NCI-H2081 (cell line): ENCODE measurements at places on chromosomes 16 and 17.

DNA sequence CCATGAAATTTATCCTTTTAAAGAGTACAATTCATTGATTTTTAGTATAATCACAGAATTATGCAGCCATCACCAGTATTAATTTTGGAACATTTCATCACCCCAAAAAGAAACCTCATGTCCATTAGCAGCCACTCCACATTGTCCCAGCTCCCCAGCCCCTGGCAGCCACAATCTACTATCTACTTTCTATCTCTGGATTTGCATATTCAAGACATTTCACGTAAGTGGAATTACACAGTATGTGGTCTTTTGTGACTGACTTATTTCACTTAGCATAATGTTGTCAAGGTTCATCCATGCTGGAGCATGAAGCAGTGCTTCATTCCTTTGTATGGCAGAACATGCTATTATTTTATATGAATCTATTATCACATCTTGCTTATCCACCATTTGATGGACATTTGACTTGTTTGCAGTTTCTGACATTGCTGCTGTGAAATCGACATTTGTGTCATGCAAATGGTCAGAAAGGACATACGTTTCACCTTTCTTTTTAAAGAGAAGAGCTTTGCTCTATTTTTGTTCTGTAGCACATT lies 10.7 kb downstream of the METTL9 start:
- no peak for DNase-seq

- no peak for DNase-seq
Measured at GRCh38 chr17:67982034-67982640, 14.1 kb downstream of the C17orf58 start.

GRCh38 chr17:4837471-4838308 lies 4.5 kb downstream of the MINK1 start:
- no peak for DNase-seq

DNA sequence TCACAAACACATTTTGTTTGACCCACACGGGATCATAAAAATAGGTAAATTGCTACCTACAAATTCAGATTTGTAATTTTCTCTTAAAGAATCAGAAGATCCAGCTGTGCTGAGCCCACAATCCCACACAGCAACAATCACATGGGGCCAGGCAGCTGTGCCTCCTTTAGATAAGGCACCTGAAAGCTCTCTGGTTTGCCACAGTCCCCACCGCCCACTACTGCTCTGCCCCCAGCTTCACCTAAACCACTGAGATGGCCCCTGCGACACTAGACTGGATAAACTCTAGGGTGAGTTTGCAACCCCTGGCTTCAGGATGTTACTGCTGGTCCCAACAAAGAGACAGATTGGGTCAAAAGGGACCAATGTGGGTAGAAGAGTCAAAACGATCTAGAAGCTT lies 96.8 kb downstream of the GSG1L start:
- no peak for DNase-seq

- DNase-seq, result no peak
Measured at GRCh38 chr17:56599566-56599965, 6.1 kb downstream of the NOG start.

DNA sequence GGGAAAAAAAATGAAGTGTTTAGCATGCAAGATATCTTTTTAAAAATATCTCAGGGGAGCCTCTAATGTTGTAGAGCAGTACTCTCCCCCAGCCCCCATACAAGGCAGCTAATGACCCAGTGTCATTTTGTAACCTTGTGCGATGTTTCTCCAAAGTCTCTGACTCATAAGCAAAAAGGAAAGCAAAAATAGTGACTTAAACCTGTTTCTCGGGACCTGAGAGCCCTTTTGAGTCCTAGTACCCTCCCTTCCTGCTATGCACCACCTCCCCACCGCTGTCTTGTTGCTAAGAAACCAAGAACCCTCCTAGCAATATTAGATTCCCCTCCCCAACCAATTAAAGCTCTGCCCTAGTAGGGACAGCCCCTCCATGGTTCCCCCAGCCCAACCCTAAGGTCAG lies 2.8 kb downstream of the MYCBPAP start:
- no peak for DNase-seq

GRCh38 chr17:4987767-4988567 lies 492 bp upstream of the CAMTA2 start:
- no peak for DNase-seq

DNA sequence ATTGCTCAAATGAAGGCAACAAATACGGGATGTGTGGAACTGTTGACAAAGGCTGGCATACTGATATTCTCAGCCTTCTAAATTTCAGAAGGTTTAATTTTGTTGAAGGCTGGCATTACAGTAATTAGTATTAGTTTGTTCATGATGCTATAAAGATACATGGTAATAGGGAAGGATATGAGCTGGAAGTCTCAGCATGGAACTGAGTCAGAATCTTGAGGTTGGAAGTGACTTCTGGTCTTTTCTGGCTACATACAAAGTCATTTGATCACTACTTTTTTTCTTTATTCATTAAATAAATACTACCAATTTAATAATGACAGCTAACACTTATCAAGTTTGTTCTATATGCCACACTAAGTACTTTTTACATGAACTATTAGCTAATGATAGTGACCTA lies 22.6 kb downstream of the RABEP1 start:
- no peak for DNase-seq

GRCh38 chr16:67391424-67392300 lies 1.6 kb downstream of the TPPP3 start:
- peak; percentile 64 for DNase-seq

DNA sequence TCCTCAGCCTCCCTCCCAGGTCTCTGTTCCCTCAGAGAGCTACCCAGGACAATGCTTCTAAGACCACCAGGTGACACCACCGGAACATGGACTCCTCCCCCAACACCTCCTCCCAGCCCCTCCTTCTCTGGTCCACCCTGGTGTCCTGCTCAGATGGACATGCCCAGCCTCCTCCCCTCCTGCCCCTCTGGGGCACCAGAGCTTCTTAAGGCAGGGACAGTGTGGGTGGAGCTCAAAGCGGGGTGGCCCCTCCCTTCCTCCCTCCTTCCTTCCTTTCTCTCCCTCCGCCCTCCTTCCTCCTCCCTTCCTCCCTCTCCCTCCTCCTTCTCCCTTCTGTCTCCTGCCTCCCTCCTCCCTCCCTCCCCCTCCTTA lies 22.7 kb downstream of the TRPV3 start:
- no peak for DNase-seq

DNA sequence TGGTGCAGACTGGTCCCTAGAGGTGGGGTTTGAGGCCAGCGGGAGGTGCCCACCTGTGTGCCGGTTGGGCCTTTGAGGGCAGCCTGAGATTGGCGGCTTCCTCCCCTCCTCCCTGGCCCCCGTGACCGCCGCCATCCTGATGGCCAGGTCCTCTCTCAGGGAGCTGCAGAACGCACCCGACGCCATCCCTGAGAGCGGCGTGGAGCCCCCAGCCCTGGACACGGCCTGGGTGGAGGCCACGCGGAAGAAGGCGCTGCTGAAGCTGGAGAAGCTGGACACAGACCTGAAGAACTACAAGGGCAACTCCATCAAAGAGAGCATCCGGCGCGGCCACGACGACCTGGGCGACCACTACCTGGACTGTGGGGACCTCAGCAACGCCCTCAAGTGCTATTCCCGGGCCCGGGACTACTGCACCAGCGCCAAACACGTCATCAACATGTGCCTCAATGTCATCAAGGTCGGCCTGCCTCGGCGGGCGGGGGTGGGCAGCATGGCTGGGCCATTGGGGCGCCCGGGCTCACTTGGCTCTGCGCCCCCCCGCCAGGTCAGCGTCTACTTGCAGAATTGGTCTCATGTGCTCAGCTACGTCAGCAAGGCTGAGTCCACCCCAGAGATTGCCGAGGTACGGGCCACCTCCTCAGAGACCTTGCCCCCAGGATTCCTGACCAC lies 2.8 kb downstream of the GPS1 start:
- DNase-seq, result no peak

DNA sequence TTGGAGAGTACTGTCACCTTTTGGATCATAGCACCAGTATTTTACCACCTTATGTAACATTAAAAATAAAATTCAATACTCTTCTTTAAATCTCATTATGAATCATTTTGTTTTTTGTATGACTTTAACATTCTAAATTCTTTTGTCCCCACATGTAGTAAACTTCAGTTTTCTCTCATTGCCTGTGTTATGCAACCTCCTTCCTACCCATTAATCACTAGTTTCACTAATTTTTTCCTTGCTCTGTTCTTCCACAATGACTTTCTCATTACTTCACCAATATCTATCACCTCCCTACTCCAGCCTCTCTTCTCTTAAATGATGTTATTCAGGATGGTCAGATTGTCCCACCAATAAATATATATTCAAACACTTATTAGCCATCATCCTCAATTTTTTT lies 68.7 kb downstream of the TTC19 start:
- no peak for DNase-seq

- no peak for DNase-seq
Measured at GRCh38 chr16:84045001-84045817, 2.6 kb upstream of the SLC38A8 start.

DNA sequence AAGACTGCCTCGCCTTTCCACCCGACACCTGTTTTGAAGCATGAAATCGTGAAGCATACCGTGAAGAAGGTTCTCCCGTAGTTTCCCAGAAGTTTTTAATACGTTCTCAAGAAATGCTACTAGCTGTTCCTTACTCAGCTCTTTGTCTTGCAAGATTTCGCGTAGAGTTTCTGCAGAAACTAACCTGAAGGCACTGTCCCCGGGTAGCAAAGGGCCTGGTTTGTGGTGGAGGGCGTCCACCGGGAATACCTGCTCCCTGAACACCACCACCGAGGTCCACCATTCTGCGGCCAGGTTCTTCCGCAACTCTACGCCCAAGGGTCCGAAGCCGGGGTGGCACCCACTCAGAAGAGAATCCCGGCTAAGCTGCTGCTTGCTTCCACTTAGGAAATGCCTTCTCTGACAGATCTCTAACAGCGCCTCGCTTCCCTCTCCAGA lies 487 bp downstream of the POLG2 start:
- peak; percentile 54 for DNase-seq

DNA sequence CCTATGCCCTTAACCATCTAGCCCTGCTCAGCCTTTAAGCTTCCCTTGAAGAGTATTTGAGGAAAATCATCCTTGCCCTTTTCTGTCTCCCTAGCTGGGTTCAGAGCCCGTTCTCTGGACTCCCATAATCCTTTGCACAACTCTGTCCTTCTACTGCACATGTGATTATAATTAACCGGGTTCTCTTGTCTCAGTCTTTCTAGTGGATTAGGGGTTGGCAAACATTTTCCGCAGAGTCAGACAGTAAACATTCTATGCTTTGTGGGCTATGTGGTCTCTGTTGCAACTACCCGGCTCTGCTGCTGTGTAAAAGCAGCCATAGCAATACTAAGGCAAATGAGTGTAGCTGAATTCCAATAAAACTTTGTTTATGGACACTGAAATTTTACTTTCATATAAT lies 80.0 kb downstream of the CDRT15 start:
- DNase-seq, result no peak

DNA sequence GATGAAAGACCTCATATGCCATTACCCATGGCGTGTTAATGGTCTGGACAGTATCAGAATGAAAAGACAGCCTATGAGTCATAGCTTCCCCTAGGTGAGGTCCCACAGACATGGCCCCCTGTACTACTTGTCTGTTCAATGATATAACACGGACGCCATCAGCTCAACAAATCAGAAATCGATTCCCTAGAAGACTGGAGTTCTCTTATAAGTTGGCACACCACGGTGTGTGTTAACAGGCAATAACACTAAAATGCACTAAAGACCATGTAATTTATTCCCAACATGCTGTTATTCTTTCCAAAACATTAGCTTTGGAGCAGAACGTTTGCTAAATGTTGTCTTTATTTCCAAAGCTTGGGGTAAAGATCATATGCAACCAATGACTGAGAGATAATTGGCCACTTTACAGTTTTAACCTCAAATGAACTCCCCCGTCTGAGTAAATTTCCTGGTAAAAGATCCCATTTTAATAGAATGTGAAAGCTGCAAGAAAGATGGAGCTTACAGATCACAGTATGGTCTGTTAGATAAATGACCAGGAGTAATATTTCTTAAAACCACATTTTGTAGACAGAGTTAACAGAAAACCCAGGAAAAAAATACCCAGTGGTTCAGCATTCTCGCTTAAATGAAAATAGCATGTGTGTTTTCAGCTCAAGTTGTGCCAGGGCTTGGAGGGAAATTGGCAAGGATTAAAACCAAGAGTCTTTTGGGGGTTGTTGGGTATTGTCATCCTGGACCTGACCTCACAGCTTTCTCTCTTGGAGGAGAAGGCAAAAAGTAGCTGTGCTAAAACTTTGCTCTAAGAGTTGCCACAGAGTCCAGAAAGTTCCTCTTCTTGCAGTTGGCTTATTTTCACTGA lies 65.9 kb downstream of the PCTP start:
- peak; percentile 31 for DNase-seq

- DNase-seq, result no peak
Measured at GRCh38 chr16:46918905-46919792, 35.0 kb downstream of the GPT2 start.

DNA sequence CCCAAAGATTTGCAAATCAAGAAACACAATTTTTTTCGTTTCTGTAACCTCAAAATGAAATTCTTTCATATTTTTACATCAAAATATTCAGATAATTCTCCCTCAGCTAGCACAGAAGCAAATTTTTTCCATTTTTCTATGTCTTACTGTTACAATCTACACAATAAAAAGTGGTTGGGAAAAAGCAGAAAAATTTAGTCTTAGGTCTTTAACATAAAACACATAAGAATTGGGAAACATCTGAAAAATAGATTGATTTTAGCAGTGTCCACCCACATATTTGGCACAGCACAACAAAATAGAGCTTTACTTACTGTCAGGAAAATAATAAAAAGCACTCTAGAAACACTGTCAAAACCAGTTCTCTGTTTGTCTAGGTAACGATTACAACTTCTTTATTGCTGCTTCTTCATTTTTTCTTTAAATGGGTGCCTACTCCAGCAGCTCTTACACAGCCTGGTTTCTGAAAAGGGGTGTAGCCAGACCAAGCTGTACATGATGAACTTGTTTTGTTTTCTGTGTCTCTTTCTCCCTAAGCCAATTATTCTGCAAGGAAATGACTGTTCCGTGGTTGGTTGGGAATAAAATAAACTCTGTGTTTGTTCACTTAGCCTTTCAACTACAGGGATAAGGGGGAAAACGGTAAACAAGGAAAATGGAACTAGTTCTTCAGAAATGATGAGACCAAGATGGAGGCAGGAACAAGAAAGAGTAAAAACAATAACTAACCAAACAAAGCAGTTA lies at the start of gene ABCA6:
TSS of gene ABCA6 (minus strand) at position 465 of the 744 bp plus-strand sequence. CDS start 1,192 bp downstream, outside the sequence.
- DNase-seq, result no peak
